Airway epithelial cell (primary cell): ENCODE measurements at places on chromosomes 1 and 21. TPM values are rescaled to one million over a fixed set of nuclear protein-coding genes. Genes with fewer than 3 reads are reported as not detected.

Gene AGO4
- 4.8 and 9.5 TPM in 2 replicates for total RNA-seq

Gene CLCA1
- total RNA-seq, result 0.14 TPM in 1 of 2 replicates, not detected in the other

Gene ELAPOR1
- total RNA-seq, result 0.23 and 0.42 TPM in 2 replicates

Gene UTS2
- 0.33 and 1.3 TPM in 2 replicates for total RNA-seq

Gene FMOD
- total RNA-seq, result 0.05 TPM in 1 of 2 replicates, not detected in the other

Gene FAM229A
- total RNA-seq, result 0.78 and 1.3 TPM in 2 replicates

Gene PGBD5
- total RNA-seq, result 1.3 and 4.2 TPM in 2 replicates

Gene LCE1D
- not detected in 2 replicates for total RNA-seq

Gene KRTAP12-2
- not detected in 2 replicates for total RNA-seq

Gene RGS8
- not detected in 2 replicates for total RNA-seq

Gene CHI3L2
- total RNA-seq, result 0.28 TPM in 1 of 2 replicates, not detected in the other

Gene GBP1
- 5.1 and 9.0 TPM in 2 replicates for total RNA-seq

Gene MRAP
- total RNA-seq, result not detected in 2 replicates

Gene UBAP2L
- total RNA-seq, result 58.8 and 82.0 TPM in 2 replicates

Gene TRIM46
- total RNA-seq, result 1.8 and 3.0 TPM in 2 replicates

Gene BLACAT1
- total RNA-seq, result 1.3 and 1.5 TPM in 2 replicates

Gene FCAMR
- not detected in 2 replicates for total RNA-seq

Gene IGFN1
- not detected in 2 replicates for total RNA-seq
